SK-N-DZ (cell line): ENCODE measurements at places on chromosomes 2 and 18.

GRCh38 chr2:32485399-32485798 is 128.6 kb downstream of the BIRC6 start:
- DNase-seq = no peak

DNA sequence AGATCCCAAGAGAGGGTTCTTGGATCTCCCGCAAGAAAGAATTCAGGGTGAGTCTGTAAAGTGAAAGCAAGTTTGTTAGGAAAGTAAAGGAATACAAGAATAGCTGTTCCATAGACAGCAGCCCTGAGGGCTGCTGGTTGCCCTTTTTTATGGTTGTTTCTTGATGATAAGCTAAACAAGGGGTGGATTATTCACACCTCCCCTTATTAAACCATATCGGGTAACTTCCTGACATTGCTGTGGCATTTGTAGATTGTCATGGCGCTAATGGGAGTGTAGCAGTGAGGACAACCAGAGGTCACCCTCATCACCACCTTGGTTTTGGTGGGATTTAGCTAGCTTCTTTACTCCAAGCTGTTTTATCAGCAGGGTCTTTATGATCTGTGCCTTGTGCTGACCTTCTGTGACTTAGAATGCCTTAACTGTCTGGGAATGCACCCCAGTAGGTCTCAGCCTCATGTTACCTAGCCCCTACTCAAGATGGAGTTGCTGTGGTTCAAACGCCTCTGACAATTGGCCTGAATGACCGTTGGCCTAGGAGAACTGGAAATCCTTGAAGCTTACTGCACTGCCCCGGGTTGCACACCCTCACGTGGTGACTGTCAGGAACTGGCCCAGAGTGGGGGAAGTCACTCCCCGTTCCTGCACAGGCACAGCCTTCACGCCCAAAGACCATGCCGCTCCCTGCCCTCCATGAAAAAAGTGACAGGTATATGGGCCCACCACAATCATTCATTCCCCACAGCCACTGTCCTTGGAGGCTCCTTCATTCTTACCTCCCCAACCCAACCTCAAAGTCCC is 136.9 kb downstream of the SEPTIN10 start:
- no peak for DNase-seq

GRCh38 chr2:101374821-101375561 is 12.3 kb downstream of the CREG2 start:
- DNase-seq = no peak

DNA sequence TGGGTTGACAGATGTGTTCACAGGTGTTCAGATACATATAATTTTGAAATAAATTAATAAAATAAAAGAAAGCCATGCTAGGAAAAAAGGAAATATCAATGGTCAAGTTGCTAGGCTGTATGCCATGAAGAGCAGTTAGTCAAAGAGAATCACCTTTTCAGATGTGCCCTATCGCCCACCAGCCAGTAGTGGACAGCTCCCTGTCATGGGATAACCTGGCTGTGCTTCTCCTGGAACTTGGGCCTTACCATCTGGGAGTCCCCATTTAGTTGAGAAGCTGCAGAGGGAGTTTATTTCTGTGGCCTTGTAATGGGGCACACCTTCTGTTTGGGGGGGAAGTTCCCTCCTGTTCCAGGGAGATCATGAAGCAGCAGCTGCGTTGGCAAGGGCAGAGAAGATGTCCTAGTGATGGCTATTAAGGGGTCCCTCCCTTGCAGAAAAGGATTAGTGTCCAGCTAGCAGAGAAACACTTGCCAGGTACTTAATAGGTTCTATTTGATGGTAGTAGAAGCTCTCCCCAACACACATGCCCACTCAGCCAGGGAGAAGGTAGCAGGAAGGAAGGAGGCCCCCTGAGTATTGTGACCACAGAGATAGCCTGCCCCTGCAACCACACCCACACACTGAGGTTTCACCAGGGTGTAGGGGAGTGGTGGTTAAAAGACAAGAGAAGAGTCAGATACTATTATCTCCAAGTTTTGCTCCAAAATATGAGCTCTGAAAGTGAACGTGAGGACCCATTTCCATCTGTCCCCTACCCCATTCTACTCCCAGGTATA is 117.7 kb downstream of the B3GNT2 start:
- no peak for DNase-seq

GRCh38 chr2:869357-869871 is 81.2 kb upstream of the SNTG2 start:
- no peak for DNase-seq

DNA sequence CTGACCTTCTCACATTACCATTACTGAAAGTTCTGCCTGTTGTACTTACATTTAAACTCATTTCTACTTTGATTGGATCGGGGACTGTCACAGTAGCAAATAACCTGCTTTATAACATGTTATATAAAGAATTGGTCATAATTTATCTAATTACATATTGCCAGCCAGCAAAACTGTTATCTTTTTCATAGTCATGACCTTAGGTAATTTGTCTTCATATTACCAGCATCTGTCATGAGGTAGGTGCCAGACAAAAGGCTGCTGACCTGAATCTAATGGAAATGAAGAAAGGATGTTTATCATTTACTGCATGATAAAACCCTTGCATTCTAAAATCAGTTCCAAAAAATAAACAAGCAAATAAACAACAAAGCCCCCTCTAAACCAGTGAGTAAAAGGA is 89.4 kb upstream of the LRP1B start:
- DNase-seq = peak; percentile 61

GRCh38 chr18:9619545-9619944 is 5.2 kb upstream of the PPP4R1 start:
- no peak for DNase-seq

GRCh38 chr2:127932199-127932876 is 46.6 kb upstream of the AMMECR1L start:
- DNase-seq = no peak
